ENCODE measurements at places on chromosomes 5 and 9. TPM values are rescaled to one million over a fixed set of nuclear protein-coding genes. Genes with fewer than 3 reads are reported as not detected.

DNA sequence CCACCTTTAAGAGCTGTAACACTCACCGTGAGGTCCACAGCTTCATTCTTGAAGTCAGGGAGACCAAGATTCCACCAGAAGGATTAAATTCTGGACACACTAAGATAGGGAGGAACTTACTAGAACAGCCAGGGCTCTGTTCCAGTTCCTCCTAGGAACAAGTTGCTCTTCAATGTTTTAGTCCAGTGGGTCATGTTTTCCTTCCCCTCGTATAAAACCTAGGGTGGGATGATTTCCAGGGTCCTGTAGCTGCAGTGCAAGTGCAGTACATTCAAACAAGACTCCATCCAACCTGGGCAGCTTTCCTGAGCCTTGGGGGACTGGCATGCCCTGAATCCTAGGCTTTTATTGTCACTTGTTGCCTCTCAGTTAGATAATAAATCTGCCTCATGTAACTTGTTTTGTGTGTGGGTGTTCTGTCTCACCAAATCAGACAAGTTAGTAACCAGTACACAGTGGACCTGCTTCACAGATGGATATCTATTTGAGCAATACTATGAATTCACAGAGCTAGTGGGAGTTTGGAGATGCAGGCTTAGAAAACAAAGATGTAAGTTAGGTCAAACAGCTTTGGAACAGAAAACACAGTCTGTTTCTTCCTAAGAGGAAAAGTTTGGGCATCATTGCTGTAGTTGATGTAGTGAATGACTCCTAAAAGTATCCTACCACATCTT lies 405.6 kb downstream of the GABRG2 start:
- no peak for DNase-seq

DNA sequence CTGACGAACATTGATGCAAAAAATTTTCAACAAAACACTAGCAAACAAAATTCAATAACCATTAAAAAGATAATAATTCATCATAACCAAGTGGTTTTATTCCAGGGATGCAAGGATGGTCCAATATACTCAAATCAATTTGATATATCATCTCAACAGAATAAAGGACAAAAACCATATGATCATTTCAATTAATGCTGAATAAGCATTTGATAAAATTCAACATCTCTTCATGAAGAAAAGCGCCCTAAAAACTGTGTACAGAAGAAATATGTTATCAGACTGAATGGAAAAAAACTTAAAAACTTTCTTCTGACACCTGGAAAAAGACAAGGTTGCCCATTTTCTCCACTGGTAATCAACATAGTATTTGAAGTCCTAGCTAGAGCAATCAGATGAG lies 720.3 kb upstream of the RGMB start:
- no peak for DNase-seq

DNA sequence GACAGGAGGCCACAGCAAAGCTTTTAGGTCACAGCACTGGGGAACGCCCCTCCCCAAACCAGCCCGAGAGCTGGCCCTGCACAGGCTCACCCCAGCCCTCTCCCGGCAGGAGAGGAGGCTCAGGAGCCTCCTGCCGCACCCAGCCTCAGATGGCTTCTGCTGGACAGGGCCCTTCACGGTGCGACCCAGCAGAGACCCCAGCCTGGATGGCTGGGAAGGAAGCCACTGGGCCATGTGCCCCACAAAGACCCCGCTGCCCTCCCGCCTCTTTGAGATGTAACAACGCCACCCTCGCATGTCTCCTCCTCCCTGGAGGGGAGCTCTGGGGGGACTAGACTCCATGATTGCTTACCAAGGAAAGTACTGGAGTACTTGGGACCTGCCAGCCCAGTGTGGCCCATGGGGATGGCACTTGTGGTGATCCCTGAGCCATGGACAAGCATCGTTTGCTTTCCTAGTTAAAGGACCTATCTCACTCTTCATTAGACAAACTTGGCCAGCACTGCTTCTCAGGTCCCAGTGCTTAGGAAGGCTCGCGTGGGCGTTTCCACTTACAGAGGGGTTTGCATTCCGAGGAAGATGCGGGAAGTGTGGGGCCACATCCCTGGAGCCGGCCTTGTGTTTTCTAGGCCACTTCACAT lies 9.0 kb downstream of the MYMK start:
- DNase-seq = no peak

GRCh38 chr5:80977764-80978163 lies 17.6 kb downstream of the RASGRF2 start:
- DNase-seq = no peak

DNA sequence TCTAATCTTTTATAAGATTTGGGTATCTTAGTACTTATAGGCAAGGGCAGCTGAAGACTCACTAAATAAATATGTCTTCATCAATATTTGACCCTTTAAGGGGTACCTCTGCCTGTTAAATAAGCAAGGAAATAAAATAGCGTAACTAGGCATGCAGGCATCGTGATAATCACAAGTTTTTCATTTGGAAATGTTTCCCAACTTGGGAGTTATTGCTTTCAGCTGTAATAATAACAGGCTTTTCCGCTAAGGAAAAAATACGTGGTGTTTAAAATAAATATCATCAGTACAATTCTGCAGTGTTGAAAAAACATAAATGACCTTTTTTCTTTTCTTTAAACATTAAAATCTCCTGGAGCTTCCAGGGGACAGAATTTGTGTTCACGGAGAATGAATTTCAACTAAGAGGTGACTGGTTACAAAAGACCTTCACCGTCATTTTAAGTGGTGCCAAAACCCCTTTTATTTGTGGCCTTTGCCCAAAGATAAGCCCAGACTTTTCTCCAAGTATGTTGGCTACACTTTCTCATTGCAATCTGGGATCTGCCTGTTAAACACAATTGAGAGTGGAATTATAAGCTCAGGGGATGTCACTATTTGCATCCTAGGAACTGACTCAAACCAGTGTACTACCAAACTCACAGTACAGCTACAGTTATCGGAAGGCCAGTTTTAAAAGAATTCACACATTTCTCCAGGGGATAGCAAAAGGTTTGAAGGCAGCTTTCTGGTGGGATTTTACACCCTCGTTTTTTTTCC lies 218.6 kb downstream of the FBXL7 start:
- DNase-seq = no peak

GRCh38 chr5:180126716-180127681 lies 55.4 kb upstream of the RNF130 start:
- no peak for DNase-seq

DNA sequence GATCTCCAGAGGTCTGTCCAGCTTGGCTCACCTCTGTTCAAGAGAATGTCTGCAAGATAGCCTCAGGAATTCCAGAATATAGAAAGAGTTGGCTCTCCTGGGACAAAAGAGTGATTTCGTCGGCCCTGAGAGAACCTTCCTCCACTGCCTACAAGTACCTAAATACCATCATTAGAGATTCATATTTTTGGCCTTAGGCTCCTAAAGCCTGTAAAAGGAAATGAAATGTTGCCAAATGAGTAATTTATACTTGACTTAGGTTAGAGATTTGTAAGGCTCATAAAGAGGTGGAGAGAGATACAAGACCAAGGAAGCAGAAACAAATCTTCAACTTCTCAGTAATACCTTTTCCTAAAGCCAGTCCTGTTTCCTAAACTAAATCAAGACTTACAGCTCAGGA lies 146.2 kb downstream of the CCDC192 start:
- DNase-seq = no peak

DNA sequence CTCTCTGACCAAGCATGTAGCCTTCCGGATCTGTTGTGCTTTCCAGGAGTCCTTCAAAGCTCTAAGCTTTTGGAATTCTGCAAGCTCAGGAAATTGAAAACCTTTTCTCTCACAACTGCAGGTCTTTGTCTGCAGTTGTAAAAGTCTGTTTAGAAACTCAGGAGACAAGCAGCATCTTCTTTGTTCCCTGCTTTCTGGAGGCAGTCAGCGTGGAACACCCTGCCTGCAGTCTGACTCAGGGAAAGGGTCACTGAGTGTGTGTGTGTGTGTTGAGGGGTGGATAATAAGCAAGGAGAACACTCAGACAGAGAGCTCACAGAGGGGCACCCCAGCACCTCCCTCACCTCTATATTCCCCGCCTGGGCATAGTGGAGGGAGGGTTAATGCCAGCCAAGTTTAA lies 29.1 kb downstream of the KCNIP1 start:
- no peak for DNase-seq

DNA sequence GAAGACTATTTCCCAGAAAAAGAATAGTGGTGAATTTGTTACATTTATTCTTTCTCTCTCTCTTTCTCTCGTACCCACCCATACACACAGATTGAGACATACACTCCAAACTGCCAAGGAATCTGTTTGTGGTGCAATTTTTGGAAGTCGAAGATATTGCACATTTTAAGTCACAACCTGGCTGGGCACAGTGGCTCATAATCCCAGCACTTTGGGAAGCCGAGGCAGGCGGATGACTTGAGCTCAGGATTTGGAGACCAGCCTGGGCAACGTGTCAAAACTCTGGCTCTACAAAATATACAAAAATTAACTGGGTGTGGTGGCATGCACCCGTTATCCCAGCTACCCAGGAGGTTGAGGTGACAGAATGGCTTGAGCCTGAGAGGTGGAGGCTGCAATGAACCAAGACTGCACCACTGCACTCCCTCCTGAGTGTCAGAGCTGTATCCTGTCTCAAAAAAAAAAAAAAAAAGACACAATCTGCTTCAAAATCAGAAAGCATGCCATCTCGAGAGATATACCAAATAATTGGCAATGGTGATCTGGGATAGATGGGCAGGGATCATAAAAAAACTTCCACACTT lies 19.2 kb upstream of the PLIN2 start:
- DNase-seq = no peak

DNA sequence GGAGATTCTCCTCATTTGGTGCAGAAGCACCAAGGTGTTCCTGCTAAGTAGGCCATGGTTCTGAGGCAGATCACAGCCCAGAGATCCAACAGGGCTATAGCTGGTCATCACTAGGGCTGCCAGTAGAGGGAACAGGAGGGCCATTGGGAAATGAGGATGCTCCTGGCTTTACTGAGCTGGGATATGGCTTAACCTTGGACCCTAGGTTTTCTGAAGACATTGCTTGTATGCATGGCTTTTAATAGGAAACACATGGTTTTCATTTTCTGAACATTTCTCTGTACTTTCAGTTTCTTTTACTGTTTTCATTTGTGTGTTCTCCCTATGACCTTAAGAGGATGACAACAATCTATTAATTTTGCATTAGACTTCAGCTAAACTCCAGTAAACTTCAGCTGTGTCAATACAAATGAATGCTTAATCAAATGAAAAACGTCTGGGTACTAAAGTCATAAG lies at the start of gene IFNW1:
Gene IFNW1, minus strand, starts transcription at position 406 of the 456 bp plus-strand sequence. Its CDS starts 262 bp downstream, at position 144.
- DNase-seq = no peak

- no peak for DNase-seq
These were observed 155.2 kb downstream of the MEF2C start for GRCh38 chr5:88727705-88728313.

Gene FOXD4L4
- total RNA-seq = 0.14 TPM

Gene KIF4B
- total RNA-seq = not detected

Gene ADAMTS19
- total RNA-seq = 0.17 TPM
